ENCODE measurements at places on chromosomes 5 and 9.
A peak's percentile ranks its signal among the peaks of the same experiment; 100 is the strongest.

DNA sequence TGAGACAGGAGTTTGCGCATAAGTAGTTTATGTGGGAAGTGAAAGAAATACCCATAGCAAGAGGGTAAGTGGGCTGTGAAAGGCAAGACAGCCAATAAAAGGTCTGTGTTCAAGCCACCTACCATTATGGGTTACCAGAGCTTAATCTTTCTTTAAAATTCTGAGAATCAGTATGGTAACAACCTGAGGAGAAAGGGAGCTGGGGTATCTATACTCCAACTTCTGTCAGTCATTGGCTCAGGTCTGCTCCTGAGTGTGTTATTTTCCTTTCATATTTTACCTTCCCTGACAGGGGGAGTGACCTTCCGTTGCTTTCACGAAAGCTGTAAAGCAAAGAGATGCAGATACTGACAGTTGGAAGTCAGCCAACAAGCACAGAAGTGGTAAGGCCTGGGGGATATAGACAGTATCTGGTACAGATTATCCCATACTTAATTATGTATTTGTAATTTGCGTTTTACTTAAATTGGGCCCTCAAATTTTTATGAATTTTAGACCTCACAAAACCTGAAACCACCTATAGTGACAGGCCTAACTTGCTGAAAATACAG, 233.4 kb downstream of the RAB3C start:
- DNase-seq: no peak

DNA sequence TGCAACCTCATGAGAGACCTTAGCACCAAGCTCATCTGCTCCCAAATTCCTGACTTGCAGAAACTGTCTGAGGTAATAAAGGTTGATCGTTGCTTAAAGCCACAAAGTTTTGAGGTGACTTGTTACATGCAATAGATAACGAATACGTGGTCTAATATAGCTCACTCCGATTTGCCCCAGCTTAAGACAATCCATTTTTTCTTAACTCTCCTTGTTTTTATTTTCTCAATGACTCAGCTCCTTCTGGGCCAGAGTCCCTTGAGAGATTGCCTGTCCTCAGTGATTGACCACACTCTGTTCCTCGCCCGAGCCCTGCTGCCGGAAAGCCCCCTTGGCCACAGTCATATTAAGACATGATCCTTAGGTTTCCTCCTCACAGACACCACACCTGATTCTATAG, 63.7 kb upstream of the FANCC start:
- no peak for DNase-seq

DNA sequence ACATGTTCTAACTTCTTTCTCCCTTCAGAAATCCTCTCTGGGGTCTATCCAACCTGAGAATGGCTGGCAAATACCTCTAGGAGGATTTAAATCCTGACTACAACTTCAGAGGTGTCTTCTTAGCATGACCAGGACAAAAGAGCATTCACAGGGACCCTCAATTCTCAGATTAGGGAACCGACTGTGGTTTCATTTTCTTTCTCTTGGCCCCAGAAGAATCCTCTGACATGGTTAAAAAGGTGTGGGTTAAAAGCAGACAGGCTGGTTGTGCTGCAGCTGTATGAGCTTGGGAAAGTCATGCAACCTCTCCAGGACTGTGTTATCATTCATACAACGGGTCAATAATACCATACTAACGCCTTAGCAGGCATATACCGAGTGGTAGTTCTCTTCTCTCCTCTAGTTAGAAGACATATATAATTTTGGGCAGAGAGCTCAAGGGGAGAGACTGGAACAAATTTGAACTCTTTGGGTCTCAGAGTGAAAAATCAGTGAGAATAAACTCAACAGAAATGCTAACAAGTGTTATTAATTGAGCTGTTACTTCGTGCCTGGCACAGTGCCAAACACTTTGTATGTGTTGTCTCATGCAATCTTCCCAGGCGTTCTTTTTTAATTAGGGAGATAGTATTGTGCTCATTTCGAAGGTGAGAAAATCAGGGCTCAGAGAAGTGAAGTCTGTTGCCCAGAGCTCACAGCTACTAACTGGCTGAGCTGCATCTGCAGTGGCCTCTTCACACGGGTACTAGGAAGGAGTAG, 35.2 kb downstream of the INSYN2B start:
- DNase-seq: no peak

DNA sequence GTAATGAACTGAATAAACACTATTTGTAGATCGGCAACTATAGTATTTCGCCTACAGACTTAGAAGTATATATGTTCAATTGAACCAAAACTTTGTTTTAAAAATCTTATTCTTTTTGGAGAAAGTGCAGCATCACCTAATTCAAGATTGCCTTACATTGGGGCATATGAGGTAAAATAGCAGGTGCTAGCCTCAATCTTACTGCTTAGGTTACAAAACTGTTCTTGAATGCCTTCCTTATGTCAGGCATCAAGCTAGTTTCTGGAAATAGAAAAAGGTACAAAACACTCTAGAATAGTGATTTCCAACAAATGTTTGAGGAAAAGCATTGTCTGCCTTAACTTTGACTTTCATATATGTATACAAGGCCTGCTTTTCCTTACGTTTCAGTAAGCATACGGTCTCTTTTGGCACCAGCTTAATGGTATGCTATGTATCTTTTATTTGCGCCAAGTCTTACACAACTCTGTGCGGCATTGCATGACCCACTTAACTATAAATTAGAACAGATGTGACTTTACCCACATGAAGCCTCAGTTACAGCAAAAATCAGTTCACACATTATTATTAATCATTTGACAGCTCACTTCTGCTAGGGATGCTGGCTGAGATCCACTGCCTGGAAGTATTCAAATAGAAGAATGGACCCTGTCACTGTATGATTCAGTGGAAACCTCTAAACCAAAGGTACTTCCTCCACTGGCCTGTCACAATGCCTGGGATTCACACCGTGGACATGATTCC, 174.1 kb downstream of the PRELID2 start:
- peak; percentile 4 for DNase-seq

DNA sequence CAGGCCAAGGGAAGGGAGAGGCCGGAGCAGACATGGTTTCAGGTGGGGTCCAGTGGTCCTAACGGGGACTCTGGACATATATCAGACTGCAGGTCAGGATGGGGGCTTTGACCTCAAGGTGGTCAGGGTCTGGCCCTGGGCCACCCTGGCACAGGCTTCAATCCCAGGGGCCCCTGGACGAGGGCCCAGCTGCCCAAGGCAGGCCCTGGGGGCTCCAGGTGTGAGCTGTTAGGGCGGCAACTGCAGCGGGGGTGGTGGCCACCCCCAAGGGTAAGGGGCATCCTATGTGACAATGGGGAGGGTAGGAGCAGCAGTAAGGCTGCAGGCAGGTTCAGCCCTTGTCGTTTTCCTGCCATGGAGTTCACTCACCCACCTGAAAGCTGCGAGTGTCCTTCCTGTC, 45.4 kb upstream of the CLPTM1L start:
- DNase-seq: no peak

DNA sequence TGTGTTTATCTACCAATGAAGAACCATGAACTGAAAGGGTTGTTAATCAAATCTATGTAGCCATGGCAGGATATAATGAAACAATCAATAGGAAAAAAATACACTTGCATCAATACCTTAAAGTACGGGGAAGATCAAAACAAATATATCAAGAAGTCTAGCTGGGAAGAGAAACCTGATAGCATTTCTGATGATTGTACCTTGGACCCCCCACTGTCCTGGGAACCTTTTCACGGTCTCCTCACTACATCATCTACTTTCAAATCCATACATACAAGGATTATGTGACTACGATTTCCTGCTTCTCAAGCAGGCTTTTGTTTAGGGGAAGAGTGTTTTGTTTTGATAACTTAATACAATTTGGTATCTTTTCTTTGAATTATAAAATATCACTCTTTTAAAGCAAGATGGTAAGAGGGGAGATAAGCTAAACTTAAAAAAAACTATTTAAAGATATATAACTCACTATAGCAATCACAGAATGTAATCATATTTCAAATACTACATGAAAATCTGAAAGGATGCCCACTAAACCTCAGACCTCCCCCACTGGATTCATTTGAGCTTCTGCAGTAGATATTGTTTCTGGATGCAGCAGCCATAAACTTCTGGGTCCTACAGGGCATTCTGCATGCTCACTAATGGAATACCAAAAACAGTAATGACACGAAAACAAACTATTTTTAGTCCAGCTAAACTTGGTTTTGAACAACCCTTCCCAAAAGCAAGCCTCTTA, 8.0 kb downstream of the EBF1 start:
- no peak for DNase-seq

- DNase-seq: no peak
Measured at GRCh38 chr9:136589766-136590763, 44.2 kb upstream of the NOTCH1 start.

- DNase-seq: no peak
Measured at GRCh38 chr9:101514071-101514470, 19.6 kb upstream of the RNF20 start.

DNA sequence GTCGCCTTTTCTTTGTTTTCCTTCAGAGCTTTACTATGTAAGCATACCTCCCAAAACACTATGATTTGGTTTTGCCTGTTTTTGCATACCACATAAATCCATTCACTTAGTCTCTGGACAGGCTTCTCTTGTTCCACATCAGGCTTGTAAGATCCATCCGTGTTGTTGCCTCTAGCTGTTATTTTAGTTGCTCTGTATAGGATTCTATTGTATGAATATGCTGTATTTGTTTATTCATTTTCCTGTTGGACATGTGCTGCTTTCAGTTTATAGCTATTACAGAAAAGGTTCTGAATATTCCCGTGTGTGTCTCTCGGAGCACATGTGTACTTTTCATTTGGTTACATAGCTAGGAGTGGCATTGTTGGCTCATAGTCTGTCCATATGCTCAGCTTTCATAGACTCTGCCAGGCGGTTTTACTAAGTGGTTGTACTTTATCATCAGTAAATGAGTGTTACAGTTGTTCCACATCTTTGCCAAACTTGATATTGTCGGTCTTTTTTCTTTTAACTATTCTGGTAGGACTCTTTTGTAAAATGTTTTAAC, 41.8 kb downstream of the NUP214 start:
- DNase-seq: no peak

- no peak for DNase-seq
Measured at GRCh38 chr5:12557012-12557411, 652.8 kb upstream of the CTNND2 start.

GRCh38 chr5:56421246-56422075, 188.3 kb upstream of the ANKRD55 start:
- no peak for DNase-seq

GRCh38 chr9:107681988-107682387, 192.4 kb upstream of the KLF4 start:
- DNase-seq: no peak

- DNase-seq: no peak
Measured at GRCh38 chr9:95481000-95481399, 35.8 kb downstream of the PTCH1 start.

GRCh38 chr5:106530150-106530549, 1140.6 kb downstream of the EFNA5 start:
- no peak for DNase-seq

DNA sequence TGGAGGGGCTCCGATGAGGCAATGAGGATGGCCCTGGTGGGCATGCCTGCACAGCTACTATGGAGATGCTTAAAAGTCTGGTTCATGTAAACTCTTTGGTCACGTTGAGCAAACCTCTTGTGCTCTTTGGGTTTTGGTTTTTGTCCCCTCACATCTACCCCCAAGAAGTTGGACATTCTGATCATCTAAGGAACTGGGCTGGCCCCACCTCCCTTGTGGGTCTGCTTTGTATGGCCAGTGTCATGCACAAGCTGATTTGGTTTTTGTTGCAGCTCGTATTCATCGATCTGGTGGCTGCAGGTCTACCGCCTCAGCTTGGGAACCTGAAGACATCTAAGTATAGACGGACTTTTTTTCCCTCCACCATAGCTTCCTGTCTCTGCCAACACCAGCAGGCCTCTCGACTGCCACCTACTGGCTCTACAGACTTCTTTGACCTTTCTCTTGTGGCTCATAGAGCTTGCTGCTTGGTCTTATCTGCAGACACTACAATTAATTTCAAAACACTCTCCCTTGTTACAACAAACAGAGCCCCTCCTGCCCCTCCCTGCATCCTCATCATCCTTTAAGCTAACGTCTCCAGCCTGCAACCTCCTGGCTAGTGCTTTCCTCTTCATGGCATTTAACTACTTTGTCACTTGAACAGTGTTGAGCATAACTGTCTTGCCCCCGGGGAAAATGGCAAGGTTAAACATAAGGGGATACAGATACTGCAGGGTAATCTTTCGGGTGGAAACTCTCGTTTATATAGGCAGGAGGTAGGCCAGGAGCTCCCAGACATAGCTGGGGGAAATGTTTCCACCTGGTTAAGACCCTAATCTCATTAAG, 34.5 kb downstream of the TSTD2 start:
- DNase-seq: peak; percentile 52

- no peak for DNase-seq
Measured at GRCh38 chr5:37039824-37040223, 163.3 kb downstream of the NIPBL start.

DNA sequence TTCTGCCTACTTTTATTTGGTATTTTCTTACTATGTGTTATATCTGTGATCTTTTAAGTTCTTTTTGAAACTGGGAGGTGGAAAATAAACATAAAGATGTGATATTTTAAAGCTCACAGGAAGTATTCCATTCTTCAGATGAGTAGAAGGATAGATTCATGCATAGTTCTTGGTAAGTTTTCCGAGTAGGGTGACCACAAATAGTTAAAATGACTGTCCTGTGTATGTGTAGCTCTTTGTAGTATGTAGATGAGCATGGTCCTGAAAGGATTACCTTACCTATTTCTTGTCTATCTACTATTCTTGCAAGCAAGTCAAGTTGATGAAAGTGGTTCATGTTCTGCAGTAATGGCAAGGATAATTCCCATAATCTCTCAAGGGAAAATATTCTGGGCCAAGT, 47.7 kb downstream of the SRFBP1 start:
- no peak for DNase-seq

DNA sequence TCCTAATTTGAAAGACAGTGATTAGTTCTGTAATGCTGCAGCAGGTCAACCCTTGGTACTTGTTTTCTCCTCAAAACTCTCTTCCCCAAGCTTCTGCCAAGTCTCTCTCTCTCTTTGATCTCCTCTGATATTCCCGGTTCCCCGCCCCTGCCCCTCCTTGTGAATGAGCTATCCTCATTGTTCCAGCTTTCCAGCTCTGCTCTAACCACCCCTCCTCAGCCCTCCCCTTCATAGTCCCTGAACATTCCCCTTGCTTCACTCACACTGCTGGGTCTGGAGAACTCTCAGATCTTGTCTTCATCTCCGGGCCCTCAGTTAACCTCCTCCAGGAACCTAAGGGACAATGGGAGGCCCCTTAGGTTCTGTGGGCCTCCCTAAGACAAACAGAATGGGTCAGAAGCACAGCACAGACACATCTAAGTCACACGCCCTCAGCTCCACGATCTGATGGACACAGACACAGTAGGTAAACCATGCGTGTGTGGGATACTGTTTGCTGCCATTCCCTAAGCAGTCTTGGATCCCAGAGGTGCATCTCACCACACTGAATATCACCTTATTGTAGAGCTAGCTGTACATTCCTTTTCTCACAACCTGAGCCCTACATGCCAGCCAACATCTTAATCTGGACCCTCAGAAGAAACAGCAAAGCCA, 17.4 kb upstream of the LARP1 start:
- DNase-seq: no peak

GRCh38 chr5:132138260-132138659, 64.7 kb downstream of the CSF2 start:
- DNase-seq: no peak

Data from AG04449 (cell line).